ENCODE measurements at places on chromosomes 11 and 22. TPM values are rescaled to one million over a fixed set of nuclear protein-coding genes. Genes with fewer than 3 reads are reported as not detected.

Gene GRM5
- polyA plus RNA-seq = 1.1 TPM

Gene PTH
- polyA plus RNA-seq = not detected

Gene OR51B4
- not detected for polyA plus RNA-seq

Gene GRIK4
- 2.4 TPM for polyA plus RNA-seq

Gene HORMAD2
- polyA plus RNA-seq = not detected

Gene NPAS4
- polyA plus RNA-seq = not detected

Gene ANO1
- polyA plus RNA-seq = 0.92 TPM

Gene MB
- 2.7 TPM for polyA plus RNA-seq

Gene ADM2
- 15.2 TPM for polyA plus RNA-seq

Gene IL10RA
- 2.6 TPM for polyA plus RNA-seq

Gene BIK
- 3.6 TPM for polyA plus RNA-seq

Gene SMDT1
- polyA plus RNA-seq = 236 TPM

Gene SMC1B
- polyA plus RNA-seq = 0.49 TPM

Gene SNRPD3
- 130 TPM for polyA plus RNA-seq

Gene ACTN3
- polyA plus RNA-seq = 0.10 TPM

Gene NXPE1
- not detected for polyA plus RNA-seq

Gene BACE1
- 90.0 TPM for polyA plus RNA-seq

Gene PRRG4
- 0.90 TPM for polyA plus RNA-seq

Gene RFPL3
- not detected for polyA plus RNA-seq

Gene SPTBN2
- polyA plus RNA-seq = 115 TPM

Gene JOSD1
- 45.7 TPM for polyA plus RNA-seq

Gene NDUFS8
- 339 TPM for polyA plus RNA-seq

Gene DESI1
- 27.0 TPM for polyA plus RNA-seq

Gene MMP13
- not detected for polyA plus RNA-seq

Gene HEPN1
- not detected for polyA plus RNA-seq

Gene C22orf15
- polyA plus RNA-seq = not detected

Gene VPREB1
- not detected for polyA plus RNA-seq

Gene MYBPC3
- not detected for polyA plus RNA-seq
